ENCODE measurements at places on chromosomes 16 and 17. TPM values are rescaled to one million over a fixed set of nuclear protein-coding genes. Genes with fewer than 3 reads are reported as not detected.

Gene C17orf50
- not detected for polyA plus RNA-seq

Gene PLLP
- polyA plus RNA-seq, result 0.36 TPM

Gene CRYM
- polyA plus RNA-seq, result 2.9 TPM

Gene ARMC7
- polyA plus RNA-seq, result 6.0 TPM

Gene TMEM204
- 5.4 TPM for polyA plus RNA-seq

Gene C16orf46
- polyA plus RNA-seq, result 0.36 TPM

Gene DHX58
- 22.3 TPM for polyA plus RNA-seq

Gene MAFG
- polyA plus RNA-seq, result 3.4 TPM

Gene SRCIN1
- not detected for polyA plus RNA-seq

Gene PLA2G10
- not detected for polyA plus RNA-seq

Gene CAVIN1
- not detected for polyA plus RNA-seq

Gene NAA38
- 121 TPM for polyA plus RNA-seq

Gene RAB11FIP3
- polyA plus RNA-seq, result 2.1 TPM

Gene TEKT3
- not detected for polyA plus RNA-seq

Gene LRRC36
- 0.48 TPM for polyA plus RNA-seq

Gene EPN3
- polyA plus RNA-seq, result not detected

Gene FOXO3B
- polyA plus RNA-seq, result 3.6 TPM

Gene TXNDC17
- 57.8 TPM for polyA plus RNA-seq

Gene MYOCD
- polyA plus RNA-seq, result not detected

Gene DPEP3
- 0.45 TPM for polyA plus RNA-seq

Gene MT1A
- not detected for polyA plus RNA-seq

Gene RAPGEFL1
- 0.10 TPM for polyA plus RNA-seq

Gene PTGES3L
- polyA plus RNA-seq, result 0.45 TPM

Gene IL21R
- 71.9 TPM for polyA plus RNA-seq

Gene ARHGAP44
- 0.16 TPM for polyA plus RNA-seq

Gene SEZ6L2
- polyA plus RNA-seq, result not detected

Gene LDHD
- polyA plus RNA-seq, result not detected

Gene RNF157
- polyA plus RNA-seq, result 0.24 TPM

Gene PIRT
- polyA plus RNA-seq, result not detected

Gene KRT20
- polyA plus RNA-seq, result not detected

Gene SDR42E2
- polyA plus RNA-seq, result not detected

Gene TP53TG3C
- polyA plus RNA-seq, result not detected

Gene CACNG3
- not detected for polyA plus RNA-seq

Gene WBP2
- 80.6 TPM for polyA plus RNA-seq

Gene AARSD1
- 37.6 TPM for polyA plus RNA-seq
